ENCODE measurements at places on chromosomes 1 and 21.

DNA sequence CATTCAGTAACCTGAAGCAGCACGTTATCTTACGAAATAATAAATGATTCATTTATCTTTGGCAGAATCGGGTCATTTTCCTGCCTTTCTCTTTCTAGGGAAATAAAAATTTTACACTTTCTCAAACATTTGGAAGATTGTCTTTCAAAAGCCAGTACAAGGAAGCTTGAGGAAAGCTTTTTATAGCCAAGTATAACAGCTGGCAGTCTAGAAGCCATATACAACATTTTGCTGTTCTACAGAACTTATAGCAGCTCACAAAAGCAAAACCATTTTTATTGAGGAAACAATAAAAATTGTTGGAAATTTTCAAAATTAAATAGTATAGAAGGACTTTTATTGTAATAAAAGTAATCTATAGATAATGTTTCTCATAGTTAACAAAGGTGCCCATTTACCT is 448.6 kb downstream of the SMYD3 start:
- DNase-seq = no peak

DNA sequence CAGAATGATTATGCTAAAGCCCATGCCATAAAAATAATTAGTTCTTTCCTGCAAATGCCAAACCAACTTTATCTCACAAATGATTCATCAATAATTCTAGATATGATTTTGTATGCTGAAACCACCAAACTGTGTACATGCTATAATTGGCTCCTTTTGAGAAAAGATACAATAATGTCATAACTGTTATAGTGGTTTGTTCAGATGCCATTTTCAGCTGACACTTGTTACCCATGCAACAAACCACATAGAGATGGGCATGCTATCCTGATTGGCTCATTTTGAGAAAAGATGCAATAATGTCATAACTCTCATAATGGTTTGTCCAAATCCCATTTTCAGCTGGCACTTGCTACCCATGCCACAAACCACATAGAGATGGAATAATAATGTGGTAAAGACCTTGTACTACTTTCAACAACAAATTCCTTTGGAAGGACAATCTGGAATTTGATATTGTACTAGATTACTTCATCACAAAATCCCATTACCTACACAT is 283.8 kb downstream of the TPR start:
- DNase-seq = no peak

DNA sequence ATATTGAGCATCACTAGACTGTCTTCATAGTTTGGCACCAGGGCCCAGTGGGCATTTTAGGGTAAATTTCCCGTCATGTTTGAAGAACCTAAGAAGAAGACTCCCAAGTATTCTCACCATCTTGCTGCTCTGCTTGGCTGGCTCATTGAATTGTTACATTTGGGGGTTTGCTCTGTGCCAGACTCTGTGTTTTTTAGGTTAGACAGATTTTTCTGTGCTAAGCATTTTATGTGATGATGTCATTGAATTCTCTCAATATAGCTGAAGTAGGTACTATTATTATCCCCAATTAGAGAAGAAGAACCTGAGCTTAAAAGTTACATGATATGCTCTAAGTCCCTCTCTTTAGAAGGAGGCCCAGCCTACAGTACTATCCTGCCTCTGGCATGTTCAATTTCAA is 28.0 kb upstream of the DNASE2B start:
- DNase-seq = no peak

DNA sequence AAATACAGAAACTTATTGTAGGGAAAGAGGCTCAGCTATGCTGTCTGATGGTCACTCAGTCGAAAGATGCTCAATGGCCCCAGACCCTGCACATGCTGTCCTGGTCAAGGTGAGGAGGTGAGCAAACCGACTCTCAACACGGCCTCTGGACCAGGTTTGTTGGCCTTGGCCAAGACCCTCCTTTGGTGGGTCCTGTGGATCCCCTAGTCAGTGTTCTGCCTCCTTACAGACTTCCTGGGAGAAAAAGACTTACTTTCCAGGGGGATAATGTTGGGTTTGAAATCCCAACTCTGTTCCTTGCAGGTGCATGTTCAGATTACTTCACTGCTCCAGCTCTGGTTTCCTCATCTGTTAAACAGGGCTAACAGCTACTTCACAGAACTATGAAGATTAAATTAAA is 53.8 kb downstream of the FAM78B start:
- DNase-seq = no peak

- no peak for DNase-seq
Observed at GRCh38 chr1:220655509-220655908, 34.7 kb upstream of the C1orf115 start.

DNA sequence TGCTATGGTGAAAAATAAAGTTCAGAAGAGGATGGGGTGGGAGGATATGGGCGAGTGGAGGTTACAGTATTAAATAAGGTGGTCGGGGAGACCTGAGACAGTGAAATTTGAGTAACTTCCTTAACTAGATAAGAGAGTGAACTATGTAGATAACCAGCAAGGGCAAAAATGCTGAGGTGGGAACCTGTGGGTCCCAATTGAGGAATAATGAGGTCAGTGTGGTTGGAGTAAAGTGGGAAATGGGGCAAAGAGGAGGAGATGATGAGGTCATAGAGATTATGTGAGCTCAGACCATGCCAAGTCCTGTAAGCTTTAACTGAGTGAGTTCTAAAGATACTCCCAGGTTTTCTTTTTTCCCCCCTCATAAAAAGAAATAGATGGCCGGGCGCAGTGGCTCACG is 614.6 kb upstream of the PLXNA2 start:
- DNase-seq = no peak

DNA sequence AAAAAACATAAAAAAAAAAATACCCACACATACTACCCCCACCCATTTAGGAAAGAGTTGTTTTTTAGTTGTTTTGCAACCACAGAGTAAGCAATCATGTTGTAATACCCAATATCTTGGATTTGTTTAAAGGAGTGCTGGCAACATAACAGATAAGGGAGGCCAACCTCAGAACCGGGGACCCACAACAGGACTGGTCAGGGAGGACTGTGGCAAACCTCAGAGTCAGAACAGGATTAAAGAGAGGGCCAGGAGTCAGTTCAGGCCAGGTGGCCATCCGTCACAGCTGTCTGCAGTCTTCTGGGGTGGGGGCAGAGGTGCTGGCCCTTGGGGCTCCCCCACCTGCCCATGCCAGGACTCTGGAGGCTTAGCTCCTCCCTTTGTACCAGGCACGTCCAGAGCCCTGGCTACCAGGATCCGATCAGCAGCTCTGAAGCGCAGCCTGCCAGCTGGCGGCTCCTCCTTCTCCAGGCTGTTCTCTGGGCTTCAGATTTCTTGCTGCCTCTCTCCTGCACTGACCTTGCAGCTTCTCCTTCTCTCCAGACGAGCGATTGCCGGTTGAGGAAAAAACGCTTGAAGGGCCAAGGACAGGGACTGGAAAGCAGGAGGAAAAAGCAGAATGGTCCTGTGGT is 7.9 kb downstream of the H6PD start:
- no peak for DNase-seq

DNA sequence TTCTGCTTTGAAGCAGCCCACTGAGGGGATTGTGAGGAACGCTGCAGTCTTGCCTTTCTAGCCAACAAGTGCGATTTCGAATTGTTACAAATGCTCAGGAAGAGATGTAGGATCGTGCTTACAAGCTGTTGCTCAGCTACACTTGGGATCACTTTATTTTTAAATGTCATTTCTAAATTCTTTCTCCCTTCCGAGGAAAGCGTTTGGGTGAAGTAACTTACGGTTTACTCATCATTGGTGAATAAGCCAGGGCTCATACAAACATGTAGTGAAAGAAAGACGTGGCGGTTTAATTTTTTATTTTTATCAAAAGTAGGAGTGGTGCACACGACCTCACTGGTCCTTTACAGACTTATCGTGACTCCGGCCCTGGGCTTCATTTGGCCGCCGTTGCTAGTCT is 386.6 kb downstream of the KIF26B start:
- DNase-seq = no peak

DNA sequence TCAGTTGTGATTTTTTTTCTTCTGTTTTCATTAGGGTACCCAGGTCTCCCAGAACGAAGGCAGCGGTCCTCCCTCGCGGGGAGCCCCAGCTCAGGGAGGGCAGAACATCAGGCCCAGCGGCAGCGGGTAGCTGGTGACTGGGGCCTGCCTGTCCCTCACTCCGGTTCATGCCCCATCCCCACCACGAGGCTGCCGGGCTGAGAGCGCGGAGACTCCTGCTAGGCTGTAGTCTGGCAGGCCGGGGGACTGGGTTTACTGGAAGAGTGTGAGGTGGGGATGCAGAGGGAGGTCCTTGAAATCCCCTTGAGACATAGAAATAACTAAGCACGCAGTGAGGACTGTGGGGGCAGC is 10.5 kb downstream of the BRINP2 start:
- no peak for DNase-seq

GRCh38 chr1:18798946-18799345 is 60.5 kb downstream of the TAS1R2 start:
- no peak for DNase-seq

DNA sequence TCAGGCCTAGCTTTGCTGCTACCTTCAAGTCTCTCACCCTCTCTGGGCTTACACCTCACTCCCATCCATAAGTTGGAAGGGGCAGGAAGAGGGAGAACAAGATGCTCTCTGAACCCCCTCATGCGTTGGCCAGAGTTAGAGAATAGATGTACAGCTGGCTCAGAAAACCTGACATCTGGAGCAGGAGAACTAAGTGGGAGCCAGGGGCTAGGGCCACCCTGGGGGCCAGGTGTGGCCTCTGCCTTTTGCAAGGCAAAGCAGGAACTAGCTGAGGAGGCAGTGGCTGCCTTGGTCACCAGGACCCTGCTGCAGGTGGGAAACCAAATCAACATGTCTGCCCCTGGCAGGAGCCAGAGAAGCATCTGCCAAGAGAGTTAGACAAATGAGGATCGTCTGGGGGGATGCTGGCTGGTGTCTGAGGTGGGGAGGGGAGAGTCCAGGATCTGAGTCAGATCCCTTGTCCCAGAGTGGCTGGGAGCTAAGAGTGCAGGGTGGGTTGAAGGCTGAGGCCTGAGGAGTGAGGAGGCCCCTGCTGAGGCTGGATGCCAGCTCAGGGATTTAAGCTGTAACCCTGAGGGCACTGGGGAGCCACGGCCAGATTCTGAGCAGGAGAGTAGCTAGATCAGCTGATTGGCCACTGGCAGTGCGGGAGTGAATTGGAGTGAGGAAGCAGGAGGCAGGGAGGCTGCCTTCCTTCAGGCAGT is 115.0 kb downstream of the EPHB2 start:
- DNase-seq = no peak

GRCh38 chr1:241716915-241717656 is 65.0 kb downstream of the WDR64 start:
- DNase-seq = no peak

- DNase-seq = no peak
Observed at GRCh38 chr1:227356620-227357146, 38.4 kb upstream of the CDC42BPA start.

All from NCI-H2081 treated with DMSO at 0.1 percent for 48 hours (cell line).